Fibroblast of skin of abdomen (primary cell): ENCODE measurements at places on chromosomes 3 and 15.

GRCh38 chr15:58761010-58761388, 10.1 kb upstream of the MINDY2 start:
- DNase-seq = no peak

DNA sequence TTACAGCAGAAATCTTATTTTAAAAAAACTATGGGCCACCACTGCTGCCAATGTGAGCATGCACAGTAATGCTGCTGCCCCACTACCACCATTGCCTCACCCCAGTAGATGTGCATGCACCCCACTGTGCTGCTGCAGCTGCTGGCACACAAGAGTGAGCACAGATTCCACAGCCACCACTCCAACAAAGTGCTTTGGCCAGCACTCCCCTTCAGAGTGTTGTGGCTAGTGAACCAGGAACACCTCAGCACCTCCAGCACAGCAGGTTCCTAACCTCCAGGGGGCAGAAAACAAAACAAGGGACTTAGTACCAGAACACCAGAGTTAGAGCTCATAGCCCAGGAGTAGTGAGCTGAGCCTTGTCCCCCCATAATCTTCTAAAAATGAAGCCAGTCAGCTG, 629.6 kb downstream of the PYDC2 start:
- no peak for DNase-seq

DNA sequence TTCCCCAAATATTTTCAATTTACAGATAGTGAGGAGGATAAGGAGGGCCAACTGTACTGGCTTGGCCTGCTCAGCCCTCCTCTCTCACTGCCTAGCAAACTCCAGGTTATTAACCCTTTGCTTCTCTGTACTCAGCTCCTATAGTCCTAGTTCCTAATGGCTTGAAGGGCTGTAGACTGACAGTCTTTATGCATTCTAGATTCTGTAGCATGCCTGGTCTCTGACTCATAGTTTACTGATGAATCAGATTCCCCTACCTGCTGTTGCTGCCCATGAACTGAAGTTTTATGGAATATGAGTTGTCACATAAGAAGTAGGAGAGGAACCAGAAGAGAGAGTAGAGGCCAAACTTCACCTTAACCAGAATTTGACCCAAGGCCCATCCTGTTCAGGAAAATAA, 27.1 kb upstream of the MAP3K13 start:
- DNase-seq = peak; percentile 59

GRCh38 chr15:69552057-69552815, 99.6 kb downstream of the RPLP1 start:
- no peak for DNase-seq

- DNase-seq = no peak
Observed at GRCh38 chr3:161689584-161690298, 193.1 kb downstream of the OTOL1 start.

DNA sequence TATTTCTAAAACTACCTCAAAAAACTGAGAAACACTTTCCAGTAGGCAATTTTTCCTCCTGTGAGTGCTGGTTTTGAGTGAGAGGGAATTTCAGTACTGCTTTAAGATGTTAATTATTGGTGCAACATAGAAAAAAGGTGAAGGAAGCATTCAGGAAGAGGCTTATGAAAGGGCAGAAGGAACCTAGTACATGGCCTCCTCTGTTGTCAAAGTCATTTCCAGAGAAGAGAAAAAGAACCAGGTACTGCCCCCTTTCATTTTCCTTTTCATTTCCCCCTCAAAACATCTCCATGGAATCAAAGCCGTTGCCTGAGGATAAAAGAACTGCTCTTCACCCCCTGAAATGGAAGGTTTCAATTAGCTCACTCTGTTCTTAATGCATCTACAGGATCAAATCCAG, 19.8 kb downstream of the RARRES1 start:
- DNase-seq = no peak

- no peak for DNase-seq
Observed at GRCh38 chr3:14503033-14503705, 37.0 kb downstream of the GRIP2 start.

DNA sequence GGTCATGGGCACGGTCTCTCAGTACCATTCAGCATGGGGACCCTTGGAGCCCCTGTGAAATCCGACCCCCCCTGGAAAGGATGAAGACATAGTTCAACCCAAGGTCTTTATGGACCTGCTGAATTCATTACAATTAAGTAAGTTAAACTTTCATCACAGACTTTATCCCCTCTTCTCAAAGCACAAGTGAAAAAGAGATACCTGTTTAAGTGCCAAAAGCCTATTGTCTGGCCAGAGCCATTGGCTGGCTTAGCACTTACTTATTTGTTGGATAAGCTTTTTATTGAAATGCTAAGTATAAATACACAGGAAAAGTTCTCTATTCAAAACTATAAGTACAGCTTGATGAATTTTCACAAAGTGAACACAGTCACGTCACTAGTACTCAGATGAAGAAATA, 128.4 kb upstream of the NR2E3 start:
- no peak for DNase-seq

DNA sequence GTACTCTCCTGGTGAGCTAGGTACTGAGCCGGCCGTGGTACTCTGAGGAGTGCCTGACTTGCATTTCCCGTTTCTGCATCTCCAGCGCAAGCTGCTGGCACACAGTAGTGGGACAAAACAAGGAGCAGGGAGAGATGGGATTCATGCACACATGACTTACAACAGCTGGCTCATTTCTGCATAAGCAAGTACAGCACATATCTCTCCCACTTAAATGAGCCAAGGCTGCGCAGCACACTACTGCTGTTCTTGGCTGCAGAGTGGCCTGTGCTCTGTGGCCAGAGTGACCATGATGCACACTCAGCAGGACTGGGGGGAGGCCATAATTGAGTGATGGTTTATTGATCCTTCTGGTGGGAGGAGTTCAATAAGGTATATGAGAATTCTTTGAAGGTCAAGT, 59.2 kb upstream of the ABHD17C start:
- DNase-seq = no peak

DNA sequence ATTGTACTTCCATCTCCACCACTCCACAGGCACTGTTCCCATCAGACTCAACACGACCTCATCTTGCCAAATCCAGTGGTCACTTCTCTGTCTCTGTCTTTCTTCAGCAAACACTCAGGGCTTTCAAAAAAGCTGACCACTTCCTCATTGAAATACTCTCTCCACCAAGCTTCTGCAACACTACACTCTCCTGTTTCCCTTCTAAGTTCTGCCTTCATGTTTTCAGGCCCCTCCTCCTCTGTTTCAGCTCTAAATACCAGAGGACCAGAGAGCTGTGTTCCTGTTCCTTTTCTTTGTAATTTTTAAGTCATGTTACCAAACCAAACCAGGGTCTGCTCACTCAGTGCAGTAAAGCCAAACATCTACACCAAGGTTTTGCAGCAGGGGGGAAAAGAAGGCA, 33.8 kb upstream of the ACP3 start:
- peak; percentile 5 for DNase-seq

DNA sequence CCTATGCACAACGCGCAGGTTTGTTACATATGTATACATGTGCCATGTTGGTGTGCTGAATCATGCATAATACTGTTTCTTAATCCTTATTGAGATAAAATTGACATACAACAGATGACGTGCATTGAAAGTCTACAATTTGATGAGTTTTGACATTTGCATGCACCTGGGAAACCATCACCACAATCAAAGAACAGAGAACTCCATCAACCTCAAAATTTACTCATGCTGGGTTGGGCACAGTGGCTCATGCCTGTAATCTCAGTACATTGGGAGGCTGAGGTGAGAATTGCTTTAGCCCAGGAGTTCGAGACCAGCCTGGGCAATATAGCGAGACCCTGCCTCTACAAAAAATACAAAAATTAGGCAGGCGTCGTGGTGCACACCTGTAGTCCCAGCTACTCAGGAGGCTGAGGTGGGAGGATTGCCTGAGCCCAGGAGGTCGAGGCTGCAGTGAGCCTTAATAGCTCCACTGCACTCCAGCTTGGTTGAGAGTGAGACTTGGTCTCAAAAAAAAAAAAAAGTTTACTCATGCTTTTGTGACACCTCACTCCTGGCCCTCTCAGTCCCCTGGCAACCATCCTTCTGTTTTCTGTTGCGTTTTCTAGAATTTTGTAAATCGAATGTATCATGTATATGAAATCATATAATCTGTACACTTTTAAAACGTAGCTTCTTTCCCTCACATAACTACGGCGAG, 56.6 kb downstream of the BHLHE40 start:
- DNase-seq = no peak

DNA sequence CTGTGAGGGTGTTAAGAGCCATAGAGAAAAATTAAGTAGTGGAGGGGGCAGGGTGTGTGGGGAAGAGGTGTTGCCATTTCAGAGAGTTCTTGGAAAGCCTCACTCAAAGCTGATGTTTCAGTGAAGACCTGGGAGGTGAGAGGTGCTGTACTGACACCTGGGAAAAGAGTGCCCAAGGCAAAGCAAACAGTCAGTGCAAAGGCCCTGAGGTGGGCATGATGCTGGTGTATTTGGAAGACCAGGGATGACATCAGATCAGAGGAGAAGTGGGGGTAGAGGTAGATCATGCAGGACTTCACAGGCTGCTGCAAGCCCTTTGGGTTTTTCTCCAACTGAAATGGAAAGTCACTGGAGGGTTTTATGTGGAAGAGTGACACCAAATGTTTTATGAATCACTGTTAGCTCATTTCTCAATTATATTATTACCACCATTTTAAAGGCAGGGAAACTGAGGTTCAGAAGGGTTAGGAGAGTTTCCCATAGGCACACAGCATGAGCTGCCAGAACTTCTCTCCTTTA, 42.8 kb upstream of the SMAD3 start:
- DNase-seq = no peak

DNA sequence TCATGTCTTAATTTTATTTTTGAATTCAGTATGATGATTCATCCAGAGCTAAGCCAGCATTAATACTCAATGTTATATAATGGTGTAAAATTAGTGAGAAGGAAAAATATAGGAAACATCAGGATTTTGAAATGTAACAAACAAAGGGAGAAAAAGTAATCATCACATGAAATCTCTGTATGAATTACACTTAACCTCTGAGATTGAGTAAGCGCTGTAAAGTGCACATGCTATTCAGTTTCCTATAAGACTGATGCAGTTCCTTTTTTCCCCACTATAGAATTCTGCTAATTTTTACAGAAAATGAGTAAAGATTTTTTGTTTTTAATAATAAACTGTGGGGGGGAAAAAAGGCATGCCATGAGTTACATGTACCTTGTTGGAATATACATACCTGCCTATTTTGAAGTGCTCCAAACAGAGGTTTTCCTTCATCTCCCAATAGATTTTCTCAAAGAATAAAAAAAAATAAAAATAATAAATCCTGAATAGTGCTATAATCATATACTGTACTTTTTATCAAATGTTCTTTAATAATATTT, 64.0 kb upstream of the TTBK2 start:
- no peak for DNase-seq

- DNase-seq = peak; percentile 83
Observed at GRCh38 chr3:45972534-45973402, 22.9 kb downstream of the FYCO1 start.

DNA sequence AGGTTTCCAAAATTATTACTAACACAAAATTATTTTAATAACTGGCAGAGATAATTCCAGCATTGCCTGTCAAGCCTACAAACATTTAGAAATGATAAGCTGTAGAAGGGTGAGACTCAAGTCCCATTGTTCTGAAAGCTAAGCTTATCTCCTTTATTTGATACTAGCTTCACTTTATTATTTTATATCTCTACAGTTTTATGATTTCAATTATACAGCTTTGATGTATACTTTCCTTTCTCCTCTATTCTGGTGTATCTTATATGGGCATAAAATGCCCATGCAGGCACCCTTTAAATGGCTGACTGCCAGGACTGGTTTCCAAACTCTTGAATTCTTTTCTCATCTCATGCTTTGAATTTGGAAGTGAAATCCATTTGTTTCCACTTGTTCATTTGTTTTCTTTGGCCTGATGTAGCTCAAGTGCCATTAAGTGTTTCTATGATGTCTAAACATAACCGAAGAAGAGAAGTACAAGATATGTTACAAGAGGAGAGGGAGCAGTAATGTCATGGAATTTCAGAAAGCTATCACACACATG, 372.1 kb upstream of the ARHGEF26 start:
- no peak for DNase-seq

GRCh38 chr15:38854506-38854905, 289.9 kb upstream of the RASGRP1 start:
- DNase-seq = peak; percentile 54

GRCh38 chr15:75349851-75350588, 3.2 kb downstream of the NEIL1 start:
- no peak for DNase-seq

GRCh38 chr3:24264748-24265158, 229.9 kb downstream of the THRB start:
- peak; percentile 42 for DNase-seq

GRCh38 chr3:84487296-84487695, 471.5 kb upstream of the CADM2 start:
- no peak for DNase-seq

DNA sequence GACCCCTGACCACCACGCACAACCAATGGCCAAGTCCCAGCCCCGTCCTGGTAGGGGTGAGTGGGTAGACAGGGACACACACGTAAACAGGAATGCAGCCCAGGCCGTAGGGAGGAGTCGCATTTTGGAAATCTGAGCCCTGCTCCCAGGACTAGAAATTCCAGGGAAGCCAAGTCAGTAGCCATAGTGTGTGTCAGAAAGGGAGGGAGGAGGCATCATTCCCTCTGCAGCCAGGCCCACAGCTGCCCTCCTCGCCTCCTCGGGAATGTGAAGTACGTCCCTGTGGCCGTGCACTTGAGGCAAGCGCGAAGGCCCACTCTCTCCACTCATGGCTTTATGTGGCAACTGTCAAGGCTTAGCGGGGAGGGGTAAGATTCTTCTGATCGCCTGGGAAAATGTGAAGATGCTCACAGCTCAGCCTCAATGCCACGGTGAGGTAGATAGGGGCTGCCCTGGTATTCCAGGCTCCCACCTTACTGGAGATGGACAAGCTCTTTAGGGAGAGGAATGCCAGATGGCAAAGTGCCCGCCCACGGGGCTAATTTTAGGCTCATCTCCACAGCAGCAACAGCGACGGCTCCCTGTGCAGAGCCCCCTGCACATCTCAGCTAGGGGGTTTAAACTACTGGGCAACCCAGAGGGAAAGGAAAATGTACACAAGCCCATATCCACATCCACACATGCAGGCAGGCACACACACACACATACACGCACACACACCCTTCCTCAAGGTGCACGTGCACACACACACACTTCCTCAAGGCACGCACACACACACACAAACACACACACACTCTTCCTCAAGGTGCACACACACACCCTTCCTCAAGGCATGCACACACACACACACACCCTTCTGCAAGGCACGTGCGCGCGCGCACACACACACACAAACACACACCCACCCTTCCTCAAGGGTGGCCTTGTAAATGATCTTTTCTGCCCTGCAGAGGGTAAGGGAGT, 65.5 kb downstream of the ADCY5 start:
- DNase-seq = peak; percentile 54

GRCh38 chr3:64265646-64266045, 40.4 kb upstream of the PRICKLE2 start:
- no peak for DNase-seq

- peak; percentile 92 for DNase-seq
Observed at GRCh38 chr3:8458238-8458661, 43.4 kb upstream of the LMCD1 start.

- DNase-seq = no peak
Observed at GRCh38 chr3:122305818-122306621, 19.0 kb upstream of the CSTA start.
